ENCODE measurements at places on chromosomes 11 and 22.

- DNase-seq = no peak
Measured at GRCh38 chr22:39631381-39632286, 61.1 kb downstream of the CACNA1I start.

DNA sequence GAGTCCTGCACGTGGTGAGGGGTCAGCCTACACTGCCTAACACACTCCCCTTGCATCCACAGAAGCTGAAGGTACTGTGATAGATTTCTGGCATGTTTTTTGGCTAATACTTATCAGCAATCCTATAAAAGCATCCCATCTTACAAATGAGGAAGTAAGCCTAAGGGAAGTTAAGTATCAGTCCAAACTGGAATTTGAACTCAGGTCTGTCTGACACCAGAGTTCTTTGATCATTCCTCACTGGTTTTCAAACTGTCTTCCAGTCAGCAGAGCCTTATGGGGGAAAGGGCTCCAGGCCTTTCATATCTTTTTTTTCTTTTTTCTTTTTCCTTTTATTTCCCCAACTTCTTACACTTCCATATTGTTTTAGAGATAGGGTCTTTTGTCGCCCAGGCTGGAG, 105.6 kb downstream of the RBFOX2 start:
- no peak for DNase-seq

DNA sequence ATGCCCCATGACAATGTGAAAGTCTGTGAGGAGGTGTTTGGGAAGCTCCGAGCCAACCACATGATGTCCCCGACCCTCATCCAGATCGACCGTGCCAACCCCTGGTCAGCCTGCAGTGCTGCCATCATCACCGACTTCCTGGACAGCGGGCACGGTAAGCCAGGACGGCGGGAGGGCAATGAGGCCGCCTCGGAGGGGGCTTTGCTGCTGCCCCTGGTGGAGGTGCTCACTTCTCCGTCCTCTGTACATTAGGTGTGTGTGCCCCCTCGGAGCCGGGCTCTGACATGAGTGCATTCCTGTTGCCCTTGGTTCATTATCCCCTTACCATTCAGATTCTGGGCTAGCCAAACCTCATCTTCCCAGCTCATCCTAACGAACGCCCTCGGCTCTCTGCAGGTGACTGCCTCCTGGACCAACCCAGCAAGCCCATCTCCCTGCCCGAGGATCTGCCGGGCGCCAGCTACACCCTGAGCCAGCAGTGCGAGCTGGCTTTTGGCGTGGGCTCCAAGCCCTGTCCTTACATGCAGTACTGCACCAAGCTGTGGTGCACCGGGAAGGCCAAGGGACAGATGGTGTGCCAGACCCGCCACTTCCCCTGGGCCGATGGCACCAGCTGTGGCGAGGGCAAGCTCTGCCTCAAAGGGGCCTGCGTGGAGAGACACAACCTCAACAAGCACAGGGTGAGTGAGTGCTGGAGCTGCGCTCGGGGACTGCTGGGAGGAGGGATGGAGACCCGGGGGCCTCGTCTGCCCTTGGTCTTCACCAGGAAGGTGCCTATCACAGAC, 13.8 kb downstream of the ADAMTS15 start:
- no peak for DNase-seq

DNA sequence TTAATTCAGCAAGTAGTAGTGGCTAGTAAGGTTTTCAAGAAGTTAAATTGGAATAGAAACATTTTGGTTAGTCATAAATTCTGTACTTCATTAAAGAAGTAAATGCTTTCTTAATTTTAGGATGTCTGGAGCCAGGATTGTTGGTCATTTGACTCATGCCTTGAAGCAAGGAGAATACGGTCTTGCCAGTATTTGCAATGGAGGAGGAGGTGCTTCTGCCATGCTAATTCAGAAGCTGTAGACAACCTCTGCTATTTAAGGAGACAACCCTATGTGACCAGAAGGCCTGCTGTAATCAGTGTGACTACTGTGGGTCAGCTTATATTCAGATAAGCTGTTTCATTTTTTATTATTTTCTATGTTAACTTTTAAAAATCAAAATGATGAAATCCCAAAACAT, 25.8 kb downstream of the ACAT1 start:
- DNase-seq = no peak

DNA sequence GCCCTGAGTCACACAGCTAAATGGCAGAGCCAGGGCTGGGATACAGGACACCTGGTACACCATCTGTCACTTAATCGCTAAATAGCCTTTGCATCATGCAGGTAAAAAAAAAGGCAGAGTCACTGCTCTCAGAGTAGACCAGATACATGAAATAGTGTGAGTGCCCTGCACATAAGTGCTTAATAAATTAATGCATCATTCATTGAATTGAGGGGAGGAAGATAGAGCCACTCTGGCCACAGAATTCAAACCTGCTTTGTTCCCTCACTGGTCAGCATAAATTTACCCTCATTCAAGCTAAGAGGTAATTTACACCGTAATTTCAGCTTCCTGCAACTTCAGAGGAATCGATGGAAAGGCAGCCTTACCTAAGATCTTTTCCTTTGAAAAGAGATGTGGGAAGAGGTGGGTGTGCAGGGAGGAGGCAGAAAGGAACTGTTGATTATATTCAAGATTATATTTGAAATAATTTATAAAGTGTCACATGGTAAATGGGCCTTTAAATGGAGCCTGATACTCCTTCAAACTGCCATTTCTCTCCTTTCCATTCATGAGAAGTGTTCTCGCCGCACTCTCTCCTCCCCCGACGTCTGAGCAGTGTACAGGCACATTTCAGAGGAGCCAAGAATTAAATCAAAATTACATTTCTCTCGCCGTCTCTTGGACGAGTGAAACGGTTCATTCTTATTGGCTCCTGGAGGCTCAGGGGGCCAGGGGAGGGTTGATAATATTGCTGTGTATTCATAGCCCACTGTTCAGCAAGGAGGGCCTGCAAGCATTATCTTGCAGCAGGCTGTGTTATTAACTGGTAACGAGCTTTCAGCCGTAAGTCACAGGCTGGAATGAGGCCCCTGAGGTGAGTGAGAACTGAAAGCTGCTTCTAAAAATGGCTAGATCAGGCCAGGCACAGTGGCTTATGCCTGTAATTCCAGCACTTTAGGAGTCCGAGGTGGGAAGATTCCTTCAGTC, 52.2 kb upstream of the HMGXB4 start:
- no peak for DNase-seq

DNA sequence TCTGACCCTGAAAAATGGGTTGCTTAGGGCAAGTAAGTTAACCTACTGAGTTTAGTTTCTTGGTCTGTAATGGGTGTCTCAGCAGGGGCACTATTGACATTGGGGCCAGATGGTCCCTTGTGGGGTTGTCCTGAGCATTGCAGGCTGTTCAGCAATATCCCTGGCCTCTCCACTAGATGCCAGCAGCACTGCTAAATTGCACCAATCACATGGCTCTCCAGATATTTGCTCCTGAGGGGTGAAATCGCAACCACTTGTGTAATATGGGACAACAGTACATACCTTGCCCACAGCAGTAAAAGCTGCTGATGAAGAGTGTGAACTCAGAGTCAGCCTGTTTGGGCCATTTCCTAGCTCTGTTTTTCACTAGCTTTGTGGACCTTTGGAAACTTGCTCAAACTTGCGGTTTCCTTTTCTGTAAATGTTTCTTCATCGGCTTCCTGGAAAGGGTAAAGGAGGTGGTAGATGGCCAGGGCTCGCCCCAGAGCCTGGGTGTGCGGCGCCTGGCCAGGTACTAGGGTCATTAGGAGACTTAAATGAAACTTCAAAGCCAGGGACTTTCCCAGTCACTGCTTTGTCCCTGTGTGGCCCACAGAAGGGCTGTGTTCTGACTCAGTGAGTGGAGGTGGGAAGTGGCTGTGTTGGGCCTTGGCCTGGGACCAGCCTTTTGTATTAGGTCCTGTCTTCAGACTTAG, 13.0 kb downstream of the NCF4 start:
- no peak for DNase-seq

GRCh38 chr22:20147237-20147988, 3.4 kb downstream of the CCDC188 start:
- DNase-seq = no peak

DNA sequence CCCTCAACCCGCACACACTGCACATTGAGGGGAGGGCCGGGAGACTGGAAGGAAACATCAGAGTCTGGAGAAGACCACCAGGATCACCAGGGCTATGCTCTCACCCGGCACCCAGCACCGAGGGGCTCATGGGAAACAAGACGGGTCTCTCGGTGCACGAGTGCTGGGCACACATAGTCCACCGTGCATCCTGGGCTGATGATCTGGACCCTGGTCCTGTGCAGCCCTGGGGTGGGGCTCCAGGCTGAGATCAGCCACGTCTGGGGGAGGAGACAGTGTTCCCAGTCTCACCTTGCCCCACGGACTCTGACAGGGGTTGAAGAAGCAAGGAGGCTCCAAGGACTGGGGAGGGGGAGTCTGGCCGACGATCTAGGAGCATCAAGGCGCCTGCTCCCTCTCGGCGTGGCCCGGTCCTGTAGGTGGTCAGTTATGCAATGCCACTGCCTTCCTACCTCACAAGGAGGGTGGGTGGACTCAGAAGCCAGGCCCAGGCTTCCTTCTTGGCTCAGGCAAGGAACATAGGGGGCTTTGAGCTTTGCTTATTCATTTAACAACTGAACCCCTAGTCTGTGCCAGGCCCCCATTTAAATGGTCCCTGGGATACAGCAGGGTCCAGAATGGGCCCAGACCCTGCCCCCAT, 11.4 kb upstream of the CD81 start:
- DNase-seq = no peak

DNA sequence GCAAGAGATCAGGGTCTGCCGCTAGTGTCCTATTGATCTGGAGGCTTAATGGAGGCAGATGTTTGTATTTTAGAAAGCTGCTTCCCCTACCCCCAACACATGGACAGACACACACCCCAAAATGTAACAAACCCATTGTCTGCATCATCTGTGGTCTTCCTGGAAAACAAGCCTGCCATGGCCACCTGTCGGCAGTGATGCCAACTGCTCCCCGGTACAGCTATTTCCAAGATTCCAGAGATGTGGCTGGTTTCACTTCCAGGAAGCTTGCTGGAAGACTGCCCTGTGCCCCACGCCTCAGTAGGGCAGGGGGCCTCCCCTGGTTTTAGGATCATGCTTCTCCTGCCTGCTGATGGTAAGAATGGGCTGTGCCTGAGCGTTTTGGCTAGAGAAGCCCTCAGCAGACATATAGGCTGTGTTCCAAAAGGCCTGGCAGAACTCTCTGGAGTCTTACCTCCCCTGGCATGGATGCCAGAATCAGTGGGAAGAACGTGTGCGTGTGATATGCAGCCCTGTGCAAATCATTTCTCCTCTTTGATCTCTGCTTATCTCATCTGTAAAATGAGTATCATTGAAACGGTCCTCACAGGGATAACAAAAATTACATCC, 108.6 kb downstream of the FBXO7 start:
- no peak for DNase-seq

DNA sequence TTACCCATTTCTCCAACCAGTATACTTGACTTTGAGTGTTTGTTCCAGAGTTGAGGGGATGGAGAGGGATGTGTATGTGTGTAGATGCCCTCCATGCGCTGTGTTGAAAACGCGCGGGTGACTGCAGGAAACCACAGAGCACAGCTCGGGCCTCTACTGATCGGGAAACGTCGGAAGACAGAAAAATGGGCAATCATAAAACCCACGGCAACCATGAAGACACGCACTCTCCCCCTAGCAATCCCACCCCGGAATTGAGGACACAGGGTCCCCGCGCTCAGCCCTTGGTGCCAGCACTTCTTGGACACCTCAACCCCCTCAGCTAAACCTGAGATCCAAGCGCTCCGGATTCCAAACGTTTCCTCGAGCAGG, 251 bp upstream of the UQCC3 start:
- DNase-seq = no peak

DNA sequence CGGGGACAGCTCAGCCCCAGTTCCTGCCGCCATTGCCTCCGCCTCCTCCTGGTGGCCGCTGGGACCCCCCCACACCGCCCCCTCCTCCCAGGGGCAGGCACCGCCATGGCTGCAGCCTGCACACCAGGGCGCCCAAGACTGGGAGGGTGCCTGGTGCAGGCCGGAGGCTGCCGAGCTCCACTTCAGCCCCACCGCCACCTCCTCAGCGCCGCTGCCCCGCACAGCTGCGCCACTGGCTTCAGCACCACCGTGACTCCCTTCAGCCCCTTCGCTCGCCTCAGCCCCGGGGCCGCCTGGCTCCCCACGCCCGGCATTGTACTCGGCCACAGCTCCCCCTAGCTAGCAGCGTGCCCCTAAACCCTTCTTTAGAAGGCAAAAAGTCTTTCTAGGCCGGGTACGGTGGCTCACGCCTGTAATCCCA, 131.1 kb downstream of the CRYBB2 start:
- DNase-seq = no peak

DNA sequence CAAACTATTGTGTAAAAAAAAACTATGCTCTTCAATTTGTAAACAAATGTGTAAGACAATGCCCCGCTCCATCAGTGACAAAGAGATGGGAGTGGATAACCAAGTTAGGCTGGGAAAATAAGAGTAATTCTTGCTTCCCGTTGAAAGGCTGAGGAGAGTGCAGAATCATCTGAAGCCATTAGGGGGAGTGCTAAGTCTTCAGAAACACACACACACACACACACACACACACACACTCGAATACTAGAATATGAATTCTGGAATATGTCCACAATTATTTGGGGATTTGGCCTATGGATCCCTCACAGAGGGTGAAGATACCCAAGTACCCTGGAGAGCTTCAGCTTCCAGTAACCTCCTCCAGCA, 27.8 kb upstream of the ROBO3 start:
- peak; percentile 85 for DNase-seq

DNA sequence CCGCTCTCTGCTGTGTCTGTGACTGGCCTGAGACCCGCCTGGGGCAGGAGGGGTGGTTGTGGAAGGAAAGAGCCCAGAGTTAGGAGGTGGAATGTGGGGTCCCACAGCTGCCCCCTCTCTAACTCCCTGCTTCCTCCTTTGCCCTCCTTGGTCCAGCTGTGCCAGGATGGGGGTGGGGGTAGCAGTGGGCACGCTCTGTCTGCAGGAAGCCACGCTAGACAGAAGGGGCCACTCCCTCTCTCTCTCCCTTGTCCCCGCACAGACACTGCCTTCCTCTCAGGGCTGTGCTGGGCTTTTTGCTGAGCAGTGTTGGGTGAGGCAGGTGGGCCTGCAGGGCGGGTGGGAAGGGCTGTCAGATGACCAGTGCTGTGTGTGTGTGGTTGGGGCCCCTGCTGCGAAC, 2.0 kb upstream of the SOX10 start:
- DNase-seq = no peak

DNA sequence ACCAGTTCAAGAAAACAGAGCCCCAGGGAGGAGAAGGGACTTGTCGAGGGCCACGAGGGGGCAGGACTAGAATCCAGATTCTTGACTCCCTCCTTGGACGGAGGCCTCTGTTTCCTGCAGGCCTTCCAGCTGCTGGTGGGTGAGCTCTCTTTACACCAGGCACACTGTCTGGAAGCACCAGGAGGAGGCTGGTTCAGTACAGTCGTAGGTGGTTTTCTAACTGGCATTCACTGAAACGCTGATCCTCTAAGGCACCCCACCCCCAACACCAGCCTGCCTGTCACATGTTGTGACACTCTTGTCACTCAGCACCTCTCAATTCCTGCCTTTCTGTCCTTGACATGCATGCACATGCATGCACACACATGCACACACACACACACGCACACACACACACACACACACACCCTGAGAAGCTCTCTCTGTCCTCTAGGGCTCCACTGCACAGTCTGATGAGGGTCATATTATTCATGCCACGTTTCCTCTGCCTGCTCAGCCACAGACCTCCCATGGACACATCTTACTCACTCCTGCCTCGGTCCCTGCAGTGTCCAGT, 751 bp downstream of the MS4A10 start:
- DNase-seq = no peak

- no peak for DNase-seq
Measured at GRCh38 chr11:129315781-129316579, 59.7 kb upstream of the BARX2 start.

- no peak for DNase-seq
Measured at GRCh38 chr11:66619080-66619554, 2.7 kb downstream of the RBM14 start.
